ENCODE measurements at places on chromosomes 6 and 20.

DNA sequence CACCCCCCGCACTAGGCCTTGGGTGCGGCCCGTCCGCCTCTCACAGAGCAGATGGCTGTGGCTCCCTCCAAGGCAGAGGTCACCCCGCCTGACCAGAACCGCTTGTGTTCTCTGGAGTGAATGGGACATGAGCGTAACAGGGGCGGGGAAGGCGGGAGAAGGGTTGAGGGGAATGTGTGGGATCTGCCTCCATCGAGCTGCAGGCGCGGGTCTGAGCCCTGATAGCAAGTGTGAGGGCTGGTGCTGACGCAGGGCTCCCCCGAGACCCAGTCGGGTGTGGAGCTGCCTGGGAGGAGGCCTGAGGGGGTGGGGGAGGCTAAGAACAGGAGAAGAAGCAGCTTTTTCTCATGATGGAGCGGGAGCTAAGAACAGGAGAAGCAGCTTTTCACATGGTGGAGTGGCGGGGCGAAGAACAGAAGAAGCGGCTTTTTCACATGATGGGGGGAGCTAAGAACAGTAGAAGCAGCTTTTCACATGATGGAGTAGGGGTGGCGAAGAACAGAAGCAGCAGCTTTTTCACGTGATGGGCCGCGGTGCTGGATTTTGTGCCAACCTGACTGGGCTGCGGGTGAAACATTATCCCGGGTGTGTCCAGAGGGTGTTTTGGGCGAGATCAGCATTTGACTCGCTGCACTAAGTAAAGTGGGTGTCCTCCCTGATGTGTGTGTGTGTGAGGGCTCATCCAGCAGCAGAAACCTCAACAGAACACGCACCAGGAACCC is 169.3 kb downstream of the TTLL2 start:
- DNase-seq: no peak

GRCh38 chr6:134429861-134430380 is 112.0 kb upstream of the SGK1 start:
- DNase-seq: no peak

GRCh38 chr20:51237278-51237677 is 214.4 kb upstream of the KCNG1 start:
- DNase-seq: no peak

GRCh38 chr20:5072756-5073659 is 46.8 kb downstream of the PCNA start:
- no peak for DNase-seq

DNA sequence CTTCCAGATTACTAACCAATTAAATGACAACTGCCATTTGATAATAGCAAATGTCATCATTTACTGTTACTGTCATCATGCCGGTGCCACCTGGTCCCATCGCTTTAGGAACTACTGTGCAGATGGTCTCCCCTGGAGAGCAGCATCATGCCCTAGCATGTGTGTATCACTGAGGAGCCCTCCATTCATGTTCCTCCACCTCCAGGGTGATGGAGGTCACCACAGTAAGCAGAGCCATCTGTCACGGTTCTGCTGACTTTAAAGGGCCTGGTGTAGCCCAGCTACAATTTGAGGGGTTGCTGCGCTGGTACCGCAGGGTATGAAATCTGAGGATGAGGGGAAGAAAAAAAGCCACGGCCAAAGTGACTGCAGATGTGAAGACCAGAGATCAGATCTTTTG is 118.8 kb upstream of the KCNK16 start:
- DNase-seq: no peak

GRCh38 chr6:32194825-32195651 is 2.6 kb upstream of the GPSM3 start:
- DNase-seq: no peak

DNA sequence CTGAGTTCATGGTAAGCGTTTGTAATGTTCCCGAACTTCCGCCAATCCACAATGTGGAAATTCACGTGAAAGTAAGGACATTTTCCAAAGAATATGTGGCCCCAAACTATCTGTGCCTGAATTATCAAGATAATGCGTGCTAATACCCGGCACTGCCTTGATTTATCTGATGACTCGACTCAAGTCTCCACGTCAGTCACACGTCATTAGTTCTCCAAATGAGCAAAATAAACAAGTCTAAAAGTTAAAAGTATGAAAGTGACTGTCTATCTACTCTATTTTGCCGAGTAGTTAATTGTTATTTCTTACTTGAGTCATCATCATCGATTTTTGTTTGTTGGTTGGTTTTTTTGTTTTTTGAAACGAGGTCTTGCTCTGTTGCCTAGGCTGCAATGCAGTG is 21.7 kb upstream of the FOXC1 start:
- DNase-seq: no peak

DNA sequence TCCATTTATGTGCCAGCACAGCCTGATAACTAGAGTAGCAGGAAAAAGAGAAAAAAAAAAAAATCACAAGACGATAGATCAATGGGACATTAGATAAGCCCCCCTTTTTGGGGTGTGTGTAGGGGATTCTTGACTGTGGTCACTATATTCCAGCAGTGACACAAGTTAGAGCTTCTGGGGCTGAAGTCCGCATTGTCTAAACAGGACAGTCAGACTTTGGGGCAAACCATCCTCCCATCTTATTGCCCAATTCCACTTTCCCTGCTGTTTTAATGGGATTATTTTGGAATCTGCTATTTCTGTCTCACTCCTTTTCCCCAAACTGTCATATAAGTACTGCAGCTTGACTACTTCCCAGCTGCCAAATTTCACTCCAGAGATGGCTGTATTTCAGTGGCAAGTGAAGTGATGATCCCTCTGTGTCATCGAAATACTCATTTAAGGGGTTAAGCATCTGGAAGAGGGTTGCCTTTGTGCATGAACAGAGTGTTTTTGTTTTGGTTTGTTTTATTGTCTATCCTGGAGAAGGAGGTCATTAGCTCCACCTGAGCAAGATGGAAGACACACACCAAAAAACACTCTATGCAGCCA is 182.5 kb downstream of the ATXN1 start:
- no peak for DNase-seq

GRCh38 chr6:151869345-151869744 is 61.9 kb downstream of the ESR1 start:
- DNase-seq: no peak

DNA sequence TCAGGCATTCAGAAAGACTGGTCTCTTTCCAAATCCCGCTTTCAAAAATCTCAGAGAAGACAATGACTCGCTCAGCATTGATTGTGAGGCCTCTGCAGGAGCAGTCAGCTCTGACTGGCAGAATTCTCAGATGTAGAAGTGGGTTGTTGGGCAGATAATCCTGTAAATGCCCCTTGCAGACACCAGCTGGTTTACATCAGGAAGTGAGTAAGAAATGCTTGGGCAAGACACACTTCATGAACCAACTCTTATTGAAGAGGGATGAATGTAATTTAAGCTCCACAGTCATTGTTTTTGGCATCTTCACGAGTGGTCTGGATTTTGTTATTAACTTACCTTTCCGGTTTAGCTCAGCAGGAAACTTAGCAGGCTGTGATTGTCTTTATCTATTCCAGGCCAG is 166.6 kb downstream of the PLCB4 start:
- DNase-seq: no peak

DNA sequence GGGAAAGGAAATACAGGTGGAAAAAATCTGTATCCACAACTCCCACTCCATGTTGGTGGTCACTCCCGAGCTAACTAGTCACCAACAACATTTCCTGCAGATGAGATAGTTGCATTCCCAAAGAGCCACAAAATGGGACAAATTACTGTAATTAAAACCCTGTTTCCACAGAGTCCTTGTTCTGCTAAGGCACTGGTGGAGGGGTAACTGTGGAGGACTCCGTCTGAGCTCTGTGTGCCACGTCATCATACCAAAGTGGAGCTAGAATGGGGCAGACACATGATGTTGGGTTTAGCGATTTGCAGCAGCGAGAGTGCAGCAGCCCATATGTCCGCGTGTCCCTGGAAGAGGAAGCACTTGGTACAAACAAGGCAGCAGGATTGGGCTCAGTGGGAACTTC is 172.5 kb upstream of the KCNK16 start:
- DNase-seq: no peak

DNA sequence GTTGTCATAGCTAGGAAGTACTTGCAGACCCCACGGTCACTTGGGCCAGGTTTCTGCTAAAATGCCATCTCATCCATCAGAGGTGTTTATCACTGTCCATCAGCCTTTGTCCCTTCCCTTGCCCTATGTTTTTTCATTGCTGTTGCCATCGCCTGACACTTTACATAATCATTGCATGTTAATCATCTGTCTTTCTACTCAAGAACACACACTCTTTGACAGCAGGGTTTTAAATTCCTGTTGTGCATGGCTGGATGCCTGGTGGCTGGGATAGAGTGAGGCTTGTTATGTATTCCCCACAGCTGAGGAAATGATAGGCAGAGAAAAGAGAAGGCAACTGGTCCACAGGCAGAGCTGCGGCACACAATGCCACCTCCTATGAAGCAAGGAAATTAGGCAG is 11.7 kb upstream of the C6orf118 start:
- DNase-seq: no peak

DNA sequence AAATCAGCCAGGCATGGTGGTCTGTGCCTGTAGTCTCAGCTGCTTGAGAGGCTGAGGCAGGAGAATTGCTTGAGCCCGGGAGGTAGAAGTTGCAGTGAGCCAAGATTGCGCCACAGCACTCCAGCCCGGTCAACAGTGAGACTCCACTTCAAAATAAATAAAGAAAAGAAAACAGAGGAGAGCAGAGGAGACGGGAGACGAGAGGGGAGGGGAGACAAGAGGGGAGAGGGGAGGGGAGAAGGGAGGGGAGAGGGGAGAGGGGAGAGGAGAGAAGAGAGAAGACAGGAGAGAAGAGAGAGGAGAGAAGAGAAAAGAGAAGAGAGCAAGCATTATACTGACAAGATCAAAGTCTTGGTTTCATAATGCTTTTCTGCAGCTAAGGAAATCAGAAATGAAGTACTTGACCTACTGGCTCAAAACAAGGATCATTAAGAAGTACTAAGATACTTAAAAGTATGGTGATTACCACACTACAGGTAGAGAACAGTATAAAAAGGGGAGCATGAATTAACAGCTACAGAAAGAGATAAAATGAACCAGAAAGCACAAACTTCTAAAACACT is 30.5 kb downstream of the FAM8A1 start:
- DNase-seq: no peak

GRCh38 chr6:151338651-151339200 is 52.6 kb downstream of the ZBTB2 start:
- no peak for DNase-seq

DNA sequence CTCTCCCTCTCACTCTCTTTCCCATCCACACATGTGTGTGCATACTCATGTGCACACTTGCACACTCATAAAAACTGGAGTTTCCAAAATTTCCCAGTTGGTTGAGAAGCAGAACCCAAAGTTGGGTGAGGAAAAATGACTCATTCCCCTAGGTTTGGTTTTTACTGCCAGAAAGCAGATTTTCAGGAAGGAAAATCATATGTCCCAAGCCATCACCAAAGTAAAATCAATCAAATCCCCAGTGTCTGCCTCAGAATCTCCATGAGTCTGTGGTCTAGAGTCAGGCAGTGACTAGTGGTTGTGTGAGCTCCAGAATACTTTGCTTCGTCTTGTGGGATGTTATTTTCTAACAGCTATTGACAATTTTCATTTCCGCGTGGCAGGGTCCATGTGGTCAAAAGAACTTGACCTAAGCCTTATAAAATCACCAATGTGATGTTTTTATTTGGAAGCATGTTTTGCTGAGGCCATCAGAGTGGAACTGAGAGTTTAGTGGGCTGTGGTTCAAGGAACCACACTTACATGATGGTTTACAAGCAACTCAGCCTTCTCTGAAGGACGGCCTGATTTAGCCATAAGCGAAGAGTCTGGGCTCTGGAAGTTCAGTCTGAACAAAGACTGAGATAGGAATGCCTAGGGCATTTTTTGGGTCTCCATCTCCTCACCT is 81.9 kb upstream of the CCN6 start:
- DNase-seq: no peak

DNA sequence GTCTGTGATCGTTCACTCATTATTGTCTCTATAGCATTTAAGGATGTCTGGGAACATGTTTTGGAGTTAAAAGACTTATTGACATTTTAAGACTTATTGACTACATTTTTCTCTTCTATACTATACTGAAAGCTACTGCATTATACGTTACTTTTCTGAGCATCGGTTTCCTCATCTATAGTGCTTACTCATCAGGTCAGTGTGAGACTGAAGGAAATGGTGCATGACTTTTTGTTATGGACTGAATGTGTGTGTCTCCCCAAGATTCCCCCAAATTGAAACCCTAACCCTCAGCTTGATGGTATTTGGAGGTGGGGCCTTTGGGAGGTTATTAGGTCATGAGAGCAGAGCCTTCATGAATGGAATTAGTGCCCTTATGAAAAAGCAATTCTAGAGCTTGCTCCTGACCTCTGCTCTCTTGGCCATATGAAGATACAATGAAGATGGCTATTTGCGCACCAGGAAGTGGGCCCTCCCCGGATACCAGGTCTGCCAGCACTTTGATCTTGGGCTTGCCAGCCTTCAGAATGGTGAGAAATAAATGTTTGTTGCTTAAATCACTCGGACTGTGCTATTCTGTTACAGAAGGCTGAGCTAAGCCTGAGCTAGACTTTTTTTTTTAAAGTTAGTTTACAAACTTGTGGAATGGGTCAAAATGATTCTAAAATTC is 243.7 kb upstream of the RREB1 start:
- DNase-seq: no peak

DNA sequence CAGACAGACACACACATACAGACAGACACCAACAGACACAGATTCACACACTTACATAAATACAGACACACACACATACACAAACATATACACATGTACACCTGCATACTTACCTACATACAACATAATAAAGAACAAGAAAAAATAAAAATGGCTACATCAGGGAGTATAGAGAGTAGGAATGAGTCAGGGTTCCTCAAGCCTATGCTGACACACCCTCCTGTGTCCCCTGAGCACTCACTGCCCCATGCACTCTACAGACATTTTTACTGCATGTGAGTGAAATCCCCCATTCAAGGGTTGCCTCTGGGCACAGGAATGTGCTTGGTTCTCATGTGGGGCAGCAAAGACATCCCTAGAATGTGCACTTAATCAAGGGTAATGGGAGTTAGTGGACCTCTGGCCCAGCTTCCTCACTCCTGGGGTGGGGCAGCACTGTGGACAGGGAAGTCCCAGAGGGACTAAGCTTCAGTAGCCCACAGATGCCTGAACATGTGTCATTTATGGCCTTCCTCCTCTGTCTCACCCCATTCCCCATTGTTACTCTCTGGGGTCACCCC is 185.9 kb upstream of the FOXA2 start:
- DNase-seq: no peak

- no peak for DNase-seq
These were observed 27.8 kb downstream of the SLC23A2 start for GRCh38 chr20:4973330-4974097.

- DNase-seq: no peak
These were observed 113.9 kb downstream of the FYN start for GRCh38 chr6:111759331-111759835.
